NCI-H1436 (cell line): ENCODE measurements at places on chromosomes 1 and 21.

GRCh38 chr1:32817815-32818786 lies 648 bp downstream of the S100PBP start:
- peak; percentile 71 for DNase-seq

- DNase-seq: no peak
Observed at GRCh38 chr1:66327588-66327987, 206.4 kb upstream of the SGIP1 start.

- DNase-seq: no peak
Observed at GRCh38 chr1:108663074-108663473, 2.2 kb upstream of the HENMT1 start.

DNA sequence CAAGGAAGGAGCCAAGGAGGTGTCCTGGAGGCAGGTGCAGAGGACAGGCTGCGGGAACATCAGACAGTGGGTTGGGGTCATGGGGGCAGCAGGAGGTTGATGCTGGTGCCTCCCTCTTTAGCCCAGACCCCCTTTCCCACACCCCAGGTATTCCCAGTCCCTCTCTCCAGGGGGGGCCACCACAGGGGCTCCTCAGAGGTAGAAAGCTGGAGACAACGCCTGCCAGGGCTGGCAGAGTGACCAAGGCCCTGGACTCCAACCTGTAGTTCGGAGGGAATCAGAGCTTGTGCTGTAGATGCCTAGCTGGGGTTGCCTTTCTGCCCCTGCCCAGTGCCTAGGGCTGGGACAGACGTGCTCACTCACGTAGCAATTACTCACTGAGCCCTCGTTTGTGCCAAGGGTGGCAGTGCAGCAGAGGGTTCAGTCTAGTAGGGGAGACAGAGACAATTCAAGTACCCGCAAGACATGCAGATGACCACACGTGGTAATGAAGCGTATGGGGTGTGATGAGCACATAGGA lies 148.2 kb downstream of the PTPRU start:
- DNase-seq: no peak

DNA sequence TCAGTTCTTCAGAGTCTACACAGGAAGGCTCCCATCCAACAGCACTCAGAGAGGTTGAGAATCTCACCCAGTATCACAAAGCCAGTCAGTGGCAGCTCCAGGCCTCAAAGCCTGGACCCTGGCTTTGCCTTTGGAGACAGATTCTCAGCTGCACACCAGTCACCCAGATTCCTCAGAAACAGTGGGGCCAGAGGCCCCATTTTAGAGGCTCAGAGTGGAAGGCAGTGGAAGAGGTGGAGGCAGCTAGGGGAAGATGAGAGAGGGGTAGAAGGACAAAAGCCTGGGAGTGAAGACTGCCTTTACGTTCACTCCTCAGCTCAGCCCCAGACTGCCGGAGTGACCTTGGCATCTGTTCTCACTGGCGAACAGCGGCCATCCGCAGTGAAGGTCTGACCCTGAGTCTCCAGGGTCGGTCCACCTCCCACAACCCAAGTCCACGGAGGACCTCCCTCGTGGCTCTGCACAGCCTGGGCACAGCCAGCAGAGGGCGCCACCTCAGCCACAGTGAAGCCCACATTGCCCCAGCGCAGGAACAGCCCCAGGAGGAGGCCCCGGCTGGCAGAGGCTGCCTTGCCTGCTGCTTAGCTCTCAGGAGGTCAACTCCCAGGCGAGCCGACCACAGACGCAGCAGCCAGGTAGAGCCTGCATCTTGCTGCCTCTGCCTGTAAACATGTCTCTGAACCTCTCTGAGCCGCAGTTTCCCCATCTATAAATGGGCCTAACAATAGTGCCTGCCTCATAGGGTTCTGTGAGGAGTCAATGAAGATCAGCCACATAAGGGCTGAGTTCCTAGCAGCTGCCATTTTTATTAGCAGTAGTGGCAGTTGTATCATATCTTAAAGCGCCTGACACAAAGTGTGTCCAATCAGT lies 5.9 kb upstream of the FNDC5 start:
- peak; percentile 36 for DNase-seq

- peak; percentile 9 for DNase-seq
Observed at GRCh38 chr1:23751050-23751814, 8.0 kb downstream of the ELOA start.

DNA sequence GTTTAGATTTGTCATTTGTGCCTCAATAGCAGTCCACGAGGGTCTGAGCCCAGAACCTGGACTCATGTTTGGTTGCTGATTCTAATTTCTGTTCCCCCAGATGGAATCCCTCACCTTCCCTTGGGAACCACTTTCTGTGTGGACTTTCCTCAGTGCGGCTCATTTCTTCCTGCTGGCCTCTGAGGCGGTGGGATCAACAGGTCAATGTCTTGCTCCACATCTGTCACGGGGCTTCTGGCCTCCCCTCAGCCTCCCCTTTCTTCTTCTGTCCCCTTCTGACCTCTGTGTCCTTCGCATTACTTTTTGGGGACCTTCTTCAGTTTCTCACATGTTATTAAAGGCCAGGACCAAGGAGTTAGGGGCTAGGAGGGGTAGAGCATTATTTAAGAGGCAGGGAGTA lies 49.2 kb upstream of the PRELP start:
- DNase-seq: no peak

- DNase-seq: no peak
Observed at GRCh38 chr21:41318218-41318617, 1.6 kb downstream of the FAM3B start.

DNA sequence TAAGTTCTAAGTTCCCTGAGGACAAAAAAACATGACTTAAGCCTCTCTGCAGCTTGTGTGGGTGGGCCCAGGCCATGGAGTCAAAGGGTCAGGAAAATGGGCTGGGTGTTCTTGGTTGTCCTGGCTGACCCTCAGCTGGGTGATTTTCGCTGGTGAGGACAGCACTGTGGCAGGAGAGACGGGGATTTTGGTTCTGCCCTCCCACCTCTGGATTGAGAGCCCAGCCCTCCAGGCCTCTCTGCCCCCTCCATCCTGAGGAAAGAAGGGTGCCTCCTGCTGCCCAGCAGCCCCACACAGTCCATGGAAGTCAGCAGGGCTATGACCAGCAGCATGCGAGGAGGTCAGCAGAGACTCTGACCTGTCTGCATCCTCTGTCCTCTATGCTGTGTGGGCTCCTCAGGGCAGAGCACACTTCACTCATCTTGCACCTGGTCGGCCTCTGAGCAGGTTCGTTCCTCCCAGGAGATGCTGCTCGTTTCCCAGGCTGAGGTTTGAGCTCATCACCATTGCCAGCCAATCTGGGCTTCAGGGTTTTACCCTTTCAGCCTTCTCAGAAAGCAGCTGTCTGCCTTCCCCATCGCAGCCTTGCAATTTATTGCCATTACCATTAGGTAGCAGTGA lies 26.5 kb downstream of the PHGDH start:
- DNase-seq: no peak
